ENCODE measurements at places on chromosomes 5 and 9.
A peak's percentile ranks its signal among the peaks of the same experiment; 100 is the strongest.

GRCh38 chr9:130480673-130481072, 35.9 kb downstream of the ASS1 start:
- DNase-seq: peak; percentile 46

DNA sequence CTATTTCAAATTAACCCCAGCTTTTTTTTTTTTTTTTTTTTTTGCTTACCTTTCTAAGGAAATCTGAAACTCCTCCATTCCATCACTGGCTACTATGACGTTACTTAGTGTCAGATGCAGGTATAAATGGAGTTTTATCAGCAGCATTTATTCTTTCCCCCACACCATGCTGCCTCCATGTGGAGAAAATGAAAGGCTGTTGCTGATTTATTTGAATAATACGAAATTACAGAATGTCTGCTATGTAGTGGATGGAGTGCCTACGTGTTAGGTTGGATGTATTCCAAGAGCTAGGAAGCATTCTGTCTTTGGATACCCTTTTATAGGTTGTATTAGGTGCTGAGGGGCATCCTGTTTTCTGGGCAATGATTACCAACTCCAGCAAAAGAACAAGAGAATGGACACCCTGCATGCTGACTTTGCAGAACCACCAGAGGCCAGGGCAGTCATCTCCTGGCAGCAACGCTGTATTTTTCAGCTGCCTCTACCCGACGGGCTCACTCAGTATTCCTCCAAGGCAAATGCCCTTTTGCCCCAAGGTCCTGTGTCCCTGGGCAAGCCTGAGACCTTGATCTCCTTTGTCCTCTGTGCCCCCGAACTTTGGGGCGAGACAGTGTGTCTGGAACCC, 199.5 kb downstream of the ALDH1A1 start:
- no peak for DNase-seq

- DNase-seq: no peak
Measured at GRCh38 chr5:172163346-172163745, 24.7 kb downstream of the STK10 start.

- no peak for DNase-seq
Measured at GRCh38 chr5:106142116-106142515, 1528.6 kb downstream of the EFNA5 start.

- peak; percentile 54 for DNase-seq
Measured at GRCh38 chr9:14907360-14907685, 2.9 kb downstream of the FREM1 start.

DNA sequence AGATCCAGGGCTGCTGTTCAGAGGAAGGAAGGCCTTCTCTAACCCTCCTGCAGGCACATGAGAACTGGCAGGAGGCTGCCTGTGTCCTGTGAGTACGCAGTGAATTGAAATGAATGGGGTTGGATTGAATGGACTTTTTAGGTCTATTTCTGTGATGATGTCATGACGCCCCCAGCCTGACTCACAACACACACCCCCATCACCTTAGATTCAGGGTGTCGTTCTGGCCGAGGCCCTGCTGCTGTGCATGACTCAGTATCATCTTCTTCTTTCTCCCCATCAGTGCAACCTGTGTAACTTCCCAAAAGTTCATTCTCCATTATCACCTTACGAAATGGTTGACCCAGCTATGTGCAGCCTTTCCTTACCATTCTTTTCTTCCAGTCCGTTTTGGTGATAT, 5.4 kb downstream of the PCAT7 start:
- DNase-seq: no peak

GRCh38 chr5:73966451-73966850, 340.5 kb downstream of the ARHGEF28 start:
- no peak for DNase-seq

GRCh38 chr5:14778792-14779070, 92.8 kb downstream of the ANKH start:
- DNase-seq: no peak

- peak; percentile 75 for DNase-seq
Measured at GRCh38 chr5:131264451-131265099, 722 bp downstream of the CDC42SE2 start.

DNA sequence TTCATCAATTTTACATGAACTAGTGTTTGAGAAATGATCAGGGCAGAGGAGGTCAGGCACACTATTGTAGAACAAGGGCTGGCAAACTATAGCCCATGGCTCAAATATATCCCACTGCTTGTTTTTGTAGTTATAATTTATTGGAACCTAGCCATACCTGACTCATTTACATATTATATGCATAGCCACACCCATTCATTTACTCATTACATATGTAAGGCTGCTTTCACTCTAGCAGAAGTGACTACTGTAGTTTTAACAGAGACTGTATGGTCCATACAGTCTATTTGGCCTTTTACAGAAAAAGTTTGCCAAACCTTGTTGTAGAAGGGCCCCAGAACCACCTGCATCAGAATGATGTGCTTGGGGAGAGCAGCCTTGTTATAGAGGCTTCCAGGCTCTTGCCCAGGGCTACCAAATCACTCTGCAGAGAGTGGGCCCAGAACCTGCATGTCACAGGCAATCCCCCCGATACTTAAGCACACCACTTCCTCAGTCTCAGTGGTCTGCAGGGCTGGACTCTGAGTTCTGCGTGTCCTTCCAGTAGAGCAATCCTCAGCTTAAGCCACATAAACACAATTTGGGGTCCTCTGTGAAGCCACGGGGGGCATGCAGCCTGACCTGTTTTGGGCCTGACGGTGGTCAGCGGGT, 6.7 kb downstream of the ANKS6 start:
- DNase-seq: no peak

DNA sequence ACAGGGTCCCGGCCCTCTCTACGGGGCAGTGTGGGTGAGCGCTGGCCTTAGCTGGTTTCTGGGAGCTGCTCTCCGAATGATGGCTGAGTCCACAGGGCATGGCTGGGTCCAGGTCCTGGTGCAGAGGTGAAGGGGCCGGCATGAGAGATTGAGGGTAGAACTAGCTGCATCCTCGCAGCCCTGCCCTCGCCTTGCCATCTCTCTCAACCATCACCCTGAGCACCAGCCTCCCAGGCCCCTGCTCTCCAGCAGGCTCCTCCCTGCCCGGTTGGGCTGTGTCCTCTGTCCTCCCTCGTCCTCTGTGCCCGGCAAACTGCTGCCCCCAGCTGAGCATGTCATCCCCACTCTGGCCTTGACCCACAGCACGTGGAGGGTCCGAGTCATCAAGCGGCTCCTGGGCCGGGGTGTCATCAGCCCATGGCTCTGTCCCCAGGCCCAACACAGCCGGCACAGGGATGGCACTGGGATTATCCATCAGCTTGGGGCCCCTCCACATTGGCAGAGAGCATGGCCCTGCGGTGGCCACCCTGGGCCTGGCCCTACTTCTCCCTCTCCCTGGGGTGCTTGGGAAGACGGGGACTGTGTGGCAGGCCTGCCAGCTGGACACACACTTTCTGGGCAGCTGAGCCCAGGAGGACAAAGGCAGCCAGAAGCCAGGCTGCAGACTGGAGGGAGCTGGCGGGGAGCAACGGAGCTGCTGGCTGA, 8.4 kb downstream of the FLT4 start:
- DNase-seq: no peak

DNA sequence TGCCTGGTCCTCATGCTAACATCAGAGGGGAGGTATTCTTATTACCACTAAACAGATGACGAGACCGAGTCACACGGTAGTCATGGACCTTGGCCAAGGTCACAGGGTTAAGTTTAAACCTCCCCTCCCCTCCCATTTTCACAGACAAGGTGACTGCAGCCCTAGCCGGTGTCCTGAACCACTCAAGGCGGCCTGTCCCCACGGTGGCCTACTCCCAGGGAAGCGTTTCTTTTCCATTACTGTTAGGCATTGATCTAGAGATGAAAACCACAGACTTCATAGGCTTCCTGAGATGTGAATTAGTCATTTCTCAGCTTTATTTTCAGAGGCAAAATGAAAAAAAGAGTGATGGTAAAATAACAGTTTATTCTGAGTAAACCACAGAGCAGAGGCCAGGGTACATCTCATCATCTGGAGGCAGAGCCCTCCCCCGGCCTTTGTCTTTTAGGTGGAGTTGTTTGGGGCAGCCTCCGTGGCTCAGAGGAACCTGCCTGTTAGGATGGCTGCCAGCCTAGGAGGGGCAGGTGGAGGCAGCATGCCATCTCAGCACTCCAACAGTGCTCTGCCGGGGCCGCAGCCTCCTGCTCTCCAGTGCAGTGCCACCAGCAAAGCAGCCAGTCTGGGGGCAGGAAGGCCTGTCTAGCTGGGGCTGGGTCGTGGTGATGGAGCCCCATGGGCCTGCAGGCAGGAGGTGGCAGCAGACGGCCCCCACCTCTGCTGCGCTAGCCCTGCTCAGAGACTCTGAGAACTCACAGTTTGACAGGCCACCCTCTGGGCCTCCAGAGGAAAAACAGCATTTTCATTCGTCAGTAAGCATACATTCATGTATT, 71.2 kb downstream of the RAPGEF1 start:
- no peak for DNase-seq

GRCh38 chr5:61965490-61965889, 340.5 kb upstream of the KIF2A start:
- no peak for DNase-seq

DNA sequence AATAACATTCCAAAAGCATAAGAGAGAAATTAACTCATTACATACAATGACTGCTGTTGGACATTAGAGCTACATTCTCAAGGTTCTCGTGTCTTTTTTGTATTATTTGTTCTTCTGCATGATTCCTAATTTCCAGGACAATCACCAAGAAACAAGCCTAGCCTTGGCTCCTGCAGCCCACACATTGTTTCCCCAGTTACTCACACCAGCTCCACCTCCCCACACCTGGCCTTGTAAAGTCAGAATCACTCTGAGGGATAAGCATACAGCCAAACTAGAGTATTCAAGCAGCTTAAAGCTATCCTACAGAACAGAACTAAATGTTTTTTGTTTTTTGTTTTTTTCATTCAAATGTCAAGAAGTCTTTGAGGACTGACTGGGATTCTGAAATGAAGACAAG, 189.2 kb downstream of the HINT1 start:
- no peak for DNase-seq

DNA sequence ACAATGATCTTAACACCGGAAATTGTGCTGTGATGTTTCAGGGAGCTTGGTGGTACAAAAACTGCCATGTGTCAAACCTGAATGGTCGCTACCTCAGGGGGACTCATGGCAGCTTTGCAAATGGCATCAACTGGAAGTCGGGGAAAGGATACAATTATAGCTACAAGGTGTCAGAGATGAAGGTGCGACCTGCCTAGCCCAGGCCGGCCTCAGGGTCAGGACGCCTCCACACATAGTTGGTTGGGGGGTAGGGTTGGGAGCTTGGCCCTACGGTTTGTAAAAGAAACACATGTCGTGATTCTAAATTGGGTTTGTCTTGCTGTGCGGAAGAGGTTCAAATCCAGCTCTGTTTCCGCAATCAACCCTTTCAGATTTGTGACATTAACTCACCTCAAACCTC, 6.6 kb downstream of the FCN2 start:
- no peak for DNase-seq

DNA sequence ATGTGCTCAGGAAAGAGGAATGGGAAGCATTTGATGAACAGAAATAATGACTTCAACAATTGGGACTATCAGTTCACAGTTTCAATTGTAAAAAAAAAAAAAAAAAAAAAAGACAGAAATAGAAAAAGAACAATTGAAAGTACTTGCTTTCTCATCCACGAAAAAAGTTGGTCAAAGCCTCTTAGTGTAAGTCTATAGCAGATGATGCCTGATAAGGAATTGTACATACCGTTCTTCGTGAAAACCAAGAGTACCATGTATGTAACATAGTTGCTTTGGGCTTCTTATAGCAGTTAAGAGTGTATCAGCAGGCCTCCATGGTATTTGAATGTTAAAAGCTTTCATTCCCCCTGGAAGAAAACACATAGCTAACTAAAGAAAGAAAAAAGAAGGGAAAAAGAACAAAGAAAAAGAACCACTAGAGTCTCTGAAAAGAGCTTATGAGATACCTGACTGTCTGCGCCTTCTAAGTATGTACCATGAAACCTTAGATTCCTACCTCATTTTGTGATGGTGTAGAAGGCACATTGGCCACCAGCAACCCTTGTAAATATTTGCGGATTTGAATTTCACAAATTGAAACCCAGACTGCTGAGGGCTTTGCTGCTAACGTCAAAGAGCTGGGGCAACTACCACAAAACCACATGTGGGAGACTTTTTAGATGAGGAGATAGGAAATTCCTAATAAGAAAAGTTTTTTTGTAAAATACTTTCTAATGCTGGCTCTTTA, 75.2 kb downstream of the TMC1 start:
- DNase-seq: no peak

- DNase-seq: no peak
Measured at GRCh38 chr9:17938035-17938655, 359.3 kb downstream of the SH3GL2 start.

GRCh38 chr5:133041157-133041784, 10.5 kb upstream of the HSPA4 start:
- no peak for DNase-seq

DNA sequence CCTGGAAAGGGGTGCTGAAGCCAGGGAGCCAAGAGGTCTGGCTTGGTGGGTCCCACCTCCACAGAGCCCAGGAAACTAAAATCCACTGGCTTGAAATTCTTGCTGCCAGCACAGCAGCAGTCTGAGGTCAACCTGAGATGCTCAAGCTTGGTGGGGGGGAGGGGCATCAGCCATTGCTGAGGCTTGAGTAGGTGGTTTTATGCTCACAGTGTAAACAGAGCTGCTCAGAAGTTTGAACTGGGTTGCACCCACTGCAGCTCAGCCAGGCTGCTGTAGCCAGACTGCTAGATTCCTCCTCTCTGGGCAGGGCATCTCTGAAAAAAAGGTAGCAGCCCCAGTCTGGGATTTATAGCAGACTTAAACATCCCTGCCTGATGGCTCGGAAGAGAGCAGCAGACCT, 55.5 kb upstream of the FBXL17 start:
- no peak for DNase-seq

DNA sequence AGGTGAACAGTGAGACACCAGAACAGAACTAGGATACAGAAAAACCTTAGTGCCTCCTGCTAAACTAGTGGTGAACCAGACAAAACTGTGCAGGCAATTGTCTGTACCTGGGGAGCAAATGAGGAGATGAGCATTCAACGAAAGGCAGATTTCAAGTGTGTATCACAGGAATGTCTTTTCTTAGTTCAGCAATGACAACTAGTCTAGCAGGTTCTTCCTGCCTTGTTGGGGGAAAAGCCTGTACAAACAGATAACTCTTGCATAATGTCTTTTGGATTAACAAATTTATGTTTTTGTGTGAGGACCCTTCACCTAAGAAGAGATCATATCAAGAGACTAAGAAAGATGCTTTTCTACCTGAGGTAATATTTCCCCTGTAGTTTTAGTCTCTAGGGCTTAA, 21.8 kb upstream of the DENND4C start:
- DNase-seq: no peak

- no peak for DNase-seq
Measured at GRCh38 chr9:34964458-34964857, 6.4 kb downstream of the PHF24 start.

Data from C1 segment of cervical spinal cord (tissue), 14 donors.